ENCODE measurements at places on chromosomes 12 and 14.

- no peak for DNase-seq
These were observed 398.9 kb downstream of the EGLN3 start for GRCh38 chr14:33551963-33552362.

- no peak for DNase-seq
These were observed 27.1 kb downstream of the DCP1B start for GRCh38 chr12:1977109-1977508.

- no peak for DNase-seq
These were observed 374.6 kb downstream of the MDGA2 start for GRCh38 chr14:47300796-47301195.

DNA sequence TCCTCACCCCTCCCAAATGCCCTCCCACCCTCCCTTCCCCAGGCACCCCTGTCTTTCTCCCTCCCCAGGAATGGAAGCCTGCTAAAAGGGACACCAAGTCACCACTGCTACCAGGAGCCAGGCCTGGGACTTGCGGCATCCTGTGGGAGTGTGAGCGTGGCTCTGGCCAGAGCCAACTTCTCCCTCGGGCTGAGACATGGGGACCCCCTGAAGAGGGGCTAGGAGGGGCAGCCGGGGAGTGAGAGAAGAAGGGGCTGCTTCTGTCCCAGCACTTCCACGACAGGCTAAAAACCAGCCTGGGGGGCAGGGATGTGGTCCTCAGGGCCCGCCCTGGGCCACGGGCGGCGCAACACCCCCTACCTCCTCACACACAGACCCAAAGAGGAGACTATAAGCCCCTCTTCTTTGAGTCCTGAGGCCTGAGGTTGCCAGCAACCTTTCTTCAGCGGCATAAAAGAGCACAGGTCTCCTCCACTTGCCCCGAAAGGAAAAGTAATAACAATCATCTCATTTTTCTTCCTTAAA lies 278.9 kb downstream of the DPF3 start:
- no peak for DNase-seq
